ENCODE measurements at places on chromosomes 2 and 18. TPM values are rescaled to one million over a fixed set of nuclear protein-coding genes. Genes with fewer than 3 reads are reported as not detected.
A peak's percentile ranks its signal among the peaks of the same experiment; 100 is the strongest.

SNORC gene
- total RNA-seq = 0.45 TPM

POMC gene
- 12.4 TPM for total RNA-seq

GPAT2 gene
- 4.2 TPM for total RNA-seq

NPPC gene
- not detected for total RNA-seq

DNAJC27 gene
- 7.1 TPM for total RNA-seq

LIPT1 gene
- total RNA-seq = 5.6 TPM

CHCHD5 gene
- 12.0 TPM for total RNA-seq

TMEM17 gene
- total RNA-seq = 1.9 TPM

CD8A gene
- 1.2 TPM for total RNA-seq

GRCh38 chr2:129004485-129004884 is 685.8 kb upstream of the HS6ST1 start:
- H3K4me1 ChIP-seq = no peaks in the 10 kb centered on the region
- no peak overlapping the region for H3K4me3 ChIP-seq
- H3K27ac ChIP-seq = no peak overlapping the region
- H3K27me3 ChIP-seq = no peaks in the 10 kb centered on the region
- H3K36me3 ChIP-seq = no peaks in the 10 kb centered on the region

GRCh38 chr2:69424419-69424818 is 12.8 kb downstream of the NFU1 start:
- no peak overlapping the region for H3K4me3 ChIP-seq
- no peak overlapping the region for H3K27ac ChIP-seq
- DNase-seq = no peak
- H3K4me1 ChIP-seq = peaks cover 16% of the 10 kb centered on the region

- no peak overlapping the region for H3K27ac ChIP-seq
- DNase-seq = no peak
- H3K4me3 ChIP-seq = no peak overlapping the region
- no peaks in the 10 kb centered on the region for H3K36me3 ChIP-seq
- H3K4me1 ChIP-seq = no peaks in the 10 kb centered on the region
Observed at GRCh38 chr2:142893241-142893640, 15.8 kb downstream of the KYNU start.

DNA sequence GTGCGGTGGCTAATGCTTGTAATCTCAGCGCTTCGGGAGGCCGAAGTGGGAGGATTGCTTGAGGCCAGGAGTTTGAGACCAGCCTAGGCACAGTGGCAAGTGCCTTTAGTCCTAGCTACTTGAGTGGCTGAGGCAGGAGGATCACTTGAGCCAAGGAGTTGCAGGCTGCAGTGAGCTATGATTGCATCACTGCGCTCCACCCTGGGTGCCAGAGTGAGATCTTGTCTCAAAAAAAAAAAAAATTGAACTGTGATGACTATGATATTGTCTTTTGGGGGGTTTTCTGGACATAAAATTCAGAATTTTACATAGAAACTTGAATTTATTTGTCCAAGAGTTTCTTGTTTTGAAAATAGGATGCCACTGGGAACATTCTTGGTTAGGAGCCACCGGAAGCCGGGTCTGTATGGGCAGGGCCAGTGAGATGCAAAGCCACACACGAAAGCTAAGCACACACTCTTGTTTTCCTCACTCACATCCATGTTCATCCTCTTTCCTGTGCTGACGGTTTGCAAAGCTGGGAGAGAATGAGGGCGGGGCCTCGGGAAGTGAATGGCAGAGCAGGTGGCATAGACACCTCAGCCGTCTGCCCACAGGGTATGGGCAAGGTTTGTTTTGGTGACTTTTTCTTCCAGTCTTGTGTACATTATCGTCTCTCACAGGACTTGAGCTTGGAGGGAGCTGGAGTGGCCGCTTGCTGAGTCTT is 12.6 kb downstream of the AGAP1 start:
- no peak overlapping the region for H3K27ac ChIP-seq
- no peak overlapping the region for H3K4me3 ChIP-seq
- no peak for DNase-seq
- peaks cover 57% of the 10 kb centered on the region for H3K4me1 ChIP-seq

DNA sequence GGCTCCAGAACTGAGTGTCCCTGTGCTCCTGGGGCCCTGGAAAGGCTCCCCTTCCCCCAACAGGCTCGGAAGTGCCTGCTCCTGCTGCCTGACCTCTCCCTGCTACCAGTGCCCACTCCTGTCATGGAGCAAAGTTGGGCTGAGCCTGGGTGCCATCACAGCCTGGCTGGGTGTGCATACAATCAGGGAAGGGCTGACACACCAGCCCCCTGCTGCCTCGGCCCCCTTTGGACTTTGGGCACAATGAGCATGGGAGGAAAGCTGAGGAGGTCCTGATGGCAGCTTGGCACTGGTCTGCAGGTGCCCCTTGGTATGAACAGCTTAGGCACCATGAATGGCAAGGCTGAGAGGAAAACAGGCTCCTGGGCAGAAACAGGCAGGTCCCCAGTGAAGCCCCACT is 405.0 kb downstream of the PID1 start:
- H3K4me3 ChIP-seq = no peak overlapping the region
- no peaks in the 10 kb centered on the region for H3K36me3 ChIP-seq
- no peak overlapping the region for H3K27ac ChIP-seq
- H3K27me3 ChIP-seq = no peaks in the 10 kb centered on the region
- H3K4me1 ChIP-seq = no peaks in the 10 kb centered on the region

DNA sequence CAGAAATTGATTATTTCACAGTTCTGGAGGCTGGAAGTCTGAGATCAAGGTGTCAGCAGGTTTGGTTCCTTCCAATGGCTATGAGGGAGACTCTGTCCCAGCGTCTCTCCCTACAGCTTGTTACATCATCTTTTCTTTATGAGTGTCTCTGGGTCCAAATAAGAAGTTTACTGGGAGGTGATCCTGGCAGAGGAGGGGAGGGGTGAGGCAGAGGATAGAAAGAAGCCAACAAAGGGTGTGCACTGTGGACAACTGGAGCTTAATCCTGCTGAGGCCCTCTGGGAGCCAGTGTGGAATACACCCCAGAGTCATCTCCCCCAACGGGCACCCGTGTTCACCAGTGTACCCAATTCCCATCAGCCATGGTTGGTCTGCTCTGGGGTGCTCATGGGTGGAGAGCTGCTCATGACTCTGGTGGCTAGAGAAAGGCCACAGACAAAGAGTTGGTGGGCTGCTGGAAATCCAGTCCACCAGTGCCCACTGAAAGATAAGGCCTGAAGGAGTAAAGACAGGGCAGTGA is 57.5 kb upstream of the CTLA4 start:
- H3K27me3 ChIP-seq = no peaks in the 10 kb centered on the region
- H3K36me3 ChIP-seq = no peaks in the 10 kb centered on the region
- DNase-seq = peak; percentile 86
- no peak overlapping the region for H3K4me3 ChIP-seq

GRCh38 chr2:15182275-15182674 is 378.9 kb downstream of the NBAS start:
- no peak overlapping the region for H3K27ac ChIP-seq
- no peak for DNase-seq
- H3K4me3 ChIP-seq = no peak overlapping the region
- peaks cover 33% of the 10 kb centered on the region for H3K36me3 ChIP-seq

- no peaks in the 10 kb centered on the region for H3K27me3 ChIP-seq
- H3K27ac ChIP-seq = no peak overlapping the region
- peak; percentile 34 for DNase-seq
- no peak overlapping the region for H3K4me3 ChIP-seq
Observed at GRCh38 chr18:61972389-61973264, 79.8 kb upstream of the RNF152 start.

DNA sequence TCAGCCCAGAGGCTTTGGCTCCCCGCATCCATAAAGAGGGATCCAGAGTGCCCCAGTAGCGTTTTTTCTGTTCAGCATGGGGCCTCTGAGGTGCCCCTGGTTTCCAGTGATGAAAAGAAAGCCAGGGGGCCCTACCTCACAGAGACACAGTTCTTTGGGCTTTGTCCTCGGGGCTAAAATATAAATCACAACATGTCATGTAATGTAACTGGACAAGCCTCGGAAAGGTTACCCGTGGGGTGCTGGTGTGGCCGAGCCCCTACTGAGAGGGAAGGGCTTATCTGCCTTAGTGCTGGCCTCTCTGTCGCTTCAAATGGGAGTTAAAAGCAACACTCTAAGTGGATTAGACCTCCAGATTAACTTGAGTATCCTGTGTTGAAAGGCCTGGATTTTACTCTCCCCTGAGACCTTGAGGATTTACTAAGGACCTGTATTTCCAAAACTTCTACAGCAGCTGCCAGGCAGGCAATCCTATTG is 251.6 kb upstream of the APCDD1 start:
- H3K36me3 ChIP-seq = no peaks in the 10 kb centered on the region
- DNase-seq = no peak
- H3K4me3 ChIP-seq = no peak overlapping the region
- H3K4me1 ChIP-seq = peaks cover 4% of the 10 kb centered on the region
- H3K27me3 ChIP-seq = no peaks in the 10 kb centered on the region

- no peak for DNase-seq
- peaks cover 74% of the 10 kb centered on the region for H3K36me3 ChIP-seq
- H3K4me1 ChIP-seq = no peaks in the 10 kb centered on the region
- H3K27me3 ChIP-seq = no peaks in the 10 kb centered on the region
- H3K4me3 ChIP-seq = no peak overlapping the region
- H3K27ac ChIP-seq = no peak overlapping the region
Observed at GRCh38 chr2:61275575-61276184, 113.7 kb downstream of the C2orf74 start.

DNA sequence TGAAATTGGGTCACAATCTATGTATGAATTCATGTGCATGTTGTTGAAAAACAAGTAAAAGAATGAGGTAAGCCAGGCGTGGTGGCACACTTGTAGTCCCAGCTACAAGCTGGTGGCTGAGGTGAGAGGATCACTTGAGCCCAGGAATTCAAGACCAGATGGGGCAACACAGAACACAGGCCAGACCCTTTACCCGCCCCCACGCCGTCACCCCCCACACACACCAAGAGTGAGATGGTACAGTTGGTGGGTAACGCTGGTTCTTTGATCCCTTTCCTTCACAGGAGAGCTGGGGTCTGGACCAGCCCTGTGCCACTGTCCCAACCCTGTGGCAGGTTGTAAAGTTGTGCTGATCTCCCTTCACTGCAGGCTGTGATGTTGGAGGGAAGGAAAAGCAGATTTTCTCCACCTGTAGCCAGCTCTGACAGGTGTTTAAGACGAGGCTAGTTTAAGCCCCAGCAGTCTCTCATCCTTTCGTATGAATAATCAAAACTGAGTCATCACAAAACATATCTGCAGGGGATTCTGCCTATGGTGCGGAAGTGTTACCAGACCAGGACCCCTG is 13.6 kb downstream of the B3GNT2 start:
- no peaks in the 10 kb centered on the region for H3K27me3 ChIP-seq
- no peak overlapping the region for H3K4me3 ChIP-seq
- no peaks in the 10 kb centered on the region for H3K36me3 ChIP-seq
- H3K27ac ChIP-seq = no peak overlapping the region
- no peak for DNase-seq

DNA sequence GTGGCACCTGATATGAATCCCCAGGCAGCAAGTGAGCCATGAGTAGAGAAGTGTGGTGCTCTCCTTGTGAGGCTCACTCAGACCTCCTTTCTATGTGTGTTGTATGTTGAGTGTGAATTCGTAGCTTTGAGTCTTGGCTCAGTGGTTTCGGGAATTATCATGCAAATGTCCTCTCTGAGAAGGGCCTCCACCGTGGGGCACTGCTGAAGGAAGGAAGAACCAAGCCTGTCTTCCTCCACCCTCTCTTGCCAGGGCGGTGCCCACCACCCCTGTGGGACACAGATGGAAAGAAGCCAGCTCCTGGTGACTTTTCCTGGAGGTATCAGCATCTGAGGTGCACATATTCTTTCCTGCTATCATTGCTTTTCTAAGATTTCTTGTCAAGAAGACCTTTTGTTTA is 156.1 kb downstream of the MYT1L start:
- no peaks in the 10 kb centered on the region for H3K4me1 ChIP-seq
- no peak overlapping the region for H3K27ac ChIP-seq
- no peak overlapping the region for H3K4me3 ChIP-seq
- H3K27me3 ChIP-seq = no peaks in the 10 kb centered on the region

GRCh38 chr2:43341959-43342757 is 115.8 kb upstream of the ZFP36L2 start:
- peak overlapping the region; percentile 86 for H3K27ac ChIP-seq
- H3K36me3 ChIP-seq = no peaks in the 10 kb centered on the region
- peaks cover 65% of the 10 kb centered on the region for H3K4me1 ChIP-seq

- H3K4me1 ChIP-seq = peaks cover 93% of the 10 kb centered on the region
- H3K27ac ChIP-seq = no peak overlapping the region
- no peak for DNase-seq
Observed at GRCh38 chr2:25301453-25302352, 40.0 kb downstream of the DNMT3A start.

GRCh38 chr2:177592397-177592796 is 199.8 kb downstream of the AGPS start:
- H3K4me3 ChIP-seq = no peak overlapping the region
- H3K4me1 ChIP-seq = no peaks in the 10 kb centered on the region
- DNase-seq = no peak
- no peaks in the 10 kb centered on the region for H3K36me3 ChIP-seq
- H3K27ac ChIP-seq = no peak overlapping the region

DNA sequence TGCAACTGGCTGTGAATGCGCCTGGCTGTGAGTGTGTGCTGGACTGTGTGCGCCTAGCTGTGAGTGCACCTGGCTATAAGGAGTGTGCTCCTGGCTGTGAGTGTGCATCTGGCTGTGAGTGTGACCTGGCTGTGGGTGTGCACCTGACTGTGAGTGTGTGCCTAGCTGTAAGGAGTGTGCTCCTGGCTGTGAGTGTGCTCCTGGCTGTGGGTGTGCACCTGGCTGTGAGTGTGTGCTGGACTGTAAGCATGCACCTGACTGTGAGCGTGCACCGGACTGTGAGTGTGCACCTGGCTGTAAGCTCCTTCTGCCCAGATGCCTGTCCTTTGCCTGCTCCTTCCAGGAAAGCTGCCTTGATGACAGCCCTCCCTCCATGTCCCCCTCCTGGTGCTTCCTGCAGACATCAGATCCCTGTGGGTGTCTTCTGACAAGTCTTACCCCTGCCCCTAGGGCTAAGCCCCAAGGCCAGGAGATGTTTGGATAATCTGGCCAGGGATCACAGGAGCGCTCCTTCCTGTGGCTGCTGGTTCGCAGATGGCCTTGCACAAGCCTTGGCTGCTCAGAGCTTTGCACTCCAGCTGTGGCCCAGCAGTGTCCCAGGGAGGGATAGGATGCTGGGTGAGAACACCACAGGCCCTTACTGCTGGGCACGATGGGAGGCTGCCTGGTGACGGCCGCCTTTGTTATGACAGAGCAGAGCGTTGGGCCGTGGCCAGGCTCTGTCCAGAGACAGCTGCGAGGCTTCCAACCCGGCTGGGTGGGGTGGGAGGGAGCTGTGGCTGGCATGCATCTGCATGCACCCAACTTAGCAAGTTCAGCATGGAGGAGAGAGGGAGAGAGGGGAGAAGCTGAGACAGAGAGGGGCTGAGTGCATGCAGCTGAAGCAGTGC is 89.9 kb downstream of the GLI2 start:
- H3K27me3 ChIP-seq = no peaks in the 10 kb centered on the region
- no peak overlapping the region for H3K4me3 ChIP-seq
- peak overlapping the region; percentile 61 for H3K27ac ChIP-seq
- DNase-seq = no peak
- H3K4me1 ChIP-seq = peaks cover 23% of the 10 kb centered on the region

DNA sequence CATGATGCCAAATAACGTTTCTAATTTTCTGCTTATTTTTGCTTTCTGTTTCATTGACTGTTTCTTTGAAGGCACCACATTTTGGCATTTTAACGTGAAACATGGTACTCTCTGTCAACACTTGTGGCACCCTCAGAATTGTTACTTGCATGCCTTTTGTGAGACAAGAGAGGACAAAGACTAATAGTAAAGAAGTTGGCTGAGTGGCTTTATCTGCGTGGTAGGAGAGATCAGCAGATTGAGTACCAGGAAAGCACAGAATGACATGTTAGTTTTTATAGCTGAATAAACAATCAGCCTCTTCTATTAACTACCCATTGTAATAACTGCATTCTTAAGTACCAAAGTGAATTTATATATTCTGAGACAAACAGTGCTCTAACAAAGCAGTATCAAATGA is 8.6 kb downstream of the ZNF638 start:
- H3K27ac ChIP-seq = no peak overlapping the region
- DNase-seq = no peak
- H3K4me3 ChIP-seq = no peak overlapping the region
- H3K4me1 ChIP-seq = peaks cover 71% of the 10 kb centered on the region
